NCI-H526 (cell line): ENCODE measurements at places on chromosomes 3 and 15.

GRCh38 chr15:29686445-29687203, 135.6 kb downstream of the TJP1 start:
- DNase-seq = no peak

GRCh38 chr15:52236013-52236412, 44.8 kb upstream of the GNB5 start:
- no peak for DNase-seq

- DNase-seq = no peak
Observed at GRCh38 chr3:149902498-149903139, 68.1 kb downstream of the PFN2 start.

DNA sequence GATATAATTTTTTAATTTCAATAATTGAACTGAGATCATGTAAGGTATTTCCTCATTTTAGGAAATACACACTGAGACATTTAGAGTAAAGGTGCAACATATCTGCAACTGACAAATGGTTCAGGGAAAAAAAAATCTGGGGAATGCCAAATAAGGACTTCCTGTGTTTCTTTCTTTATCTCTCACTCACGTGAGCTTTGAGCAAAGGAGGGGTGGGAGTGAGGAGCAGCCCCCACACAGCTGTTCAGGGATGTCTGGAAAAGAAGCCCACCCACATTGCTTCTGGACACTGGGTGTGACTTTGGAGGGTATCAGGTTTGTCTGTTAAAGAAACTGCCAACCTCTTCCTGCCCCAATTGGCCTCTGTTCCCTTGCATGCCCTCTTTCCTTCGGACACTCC, 5.6 kb upstream of the TP63 start:
- no peak for DNase-seq

DNA sequence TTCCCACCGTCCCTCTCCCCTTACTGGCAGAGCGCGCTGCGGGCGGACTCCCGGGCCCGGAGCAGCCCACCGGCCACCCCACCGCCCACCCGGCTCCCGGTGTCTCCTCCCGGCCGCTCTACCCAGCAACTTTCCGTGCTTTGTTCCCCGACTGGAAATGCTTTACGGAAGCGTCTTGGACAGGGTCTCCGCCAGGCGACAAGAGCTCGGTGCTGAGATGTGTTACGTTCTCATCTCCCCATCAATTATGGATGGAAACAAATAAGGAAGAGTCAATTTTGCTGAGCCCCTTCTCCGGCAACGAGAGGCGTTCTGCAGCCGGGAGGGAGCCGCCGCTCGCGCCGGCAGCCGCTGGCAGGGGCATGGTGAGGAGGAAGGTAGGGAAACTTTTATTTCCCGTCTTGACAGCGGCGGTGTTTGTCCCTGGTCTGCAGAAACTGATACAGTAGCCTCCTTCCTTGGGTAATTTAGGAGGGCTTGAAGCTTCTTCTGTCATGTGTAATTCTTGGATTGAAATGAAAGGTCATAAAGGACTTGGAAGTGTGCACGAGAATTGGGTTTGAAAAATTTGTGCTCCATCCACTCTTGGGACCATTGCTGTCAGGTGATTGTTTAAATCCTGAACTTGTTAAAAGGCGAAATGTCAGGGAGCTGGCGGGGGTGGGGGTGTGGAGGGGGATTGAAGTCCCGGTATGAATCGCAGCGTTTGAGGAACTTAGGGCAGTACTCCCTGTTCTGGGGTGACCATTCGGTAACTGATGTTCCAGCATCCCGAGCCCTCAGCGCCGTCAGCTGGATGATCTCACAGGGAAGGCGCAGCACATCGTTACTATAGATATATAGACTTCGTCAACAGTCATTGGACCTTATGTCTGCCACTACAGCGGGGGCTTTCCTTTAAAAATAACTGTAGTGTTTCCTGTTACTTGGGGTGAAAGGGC, 1.5 kb downstream of the SEMA6D start:
- no peak for DNase-seq

GRCh38 chr15:26355472-26356074, 417.3 kb downstream of the GABRB3 start:
- DNase-seq = no peak

GRCh38 chr15:48560321-48561051, 85.0 kb downstream of the FBN1 start:
- DNase-seq = no peak

DNA sequence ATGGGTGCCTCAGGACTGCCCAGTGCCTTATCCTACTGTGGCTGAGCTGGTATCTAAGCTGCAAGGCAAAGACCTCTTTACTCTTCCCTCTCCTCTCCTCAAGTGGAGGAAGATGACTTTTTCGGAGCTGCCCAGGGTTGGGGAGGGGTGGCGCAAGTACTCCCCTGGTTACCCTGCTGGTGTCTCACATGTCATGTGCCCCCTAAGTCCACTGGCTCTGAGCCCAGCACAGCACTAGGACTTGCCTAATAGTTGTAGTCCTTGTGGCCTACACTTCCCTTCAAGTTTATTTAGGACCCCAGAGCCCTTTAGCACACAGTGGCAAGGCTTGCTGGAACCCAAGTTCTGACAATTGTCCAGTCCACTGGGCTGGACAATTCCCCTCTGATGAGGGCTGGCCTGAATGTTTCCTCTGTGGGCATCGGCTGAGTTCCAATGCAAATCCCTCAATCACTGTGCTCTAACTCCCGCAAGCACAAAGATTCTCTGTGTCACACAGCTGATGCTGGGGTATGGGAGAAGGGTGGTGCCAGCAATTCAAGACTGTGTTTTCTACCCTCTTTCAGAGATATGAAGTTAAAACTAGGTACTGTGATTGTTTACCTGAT, 60.4 kb downstream of the UQCC5 start:
- DNase-seq = no peak

DNA sequence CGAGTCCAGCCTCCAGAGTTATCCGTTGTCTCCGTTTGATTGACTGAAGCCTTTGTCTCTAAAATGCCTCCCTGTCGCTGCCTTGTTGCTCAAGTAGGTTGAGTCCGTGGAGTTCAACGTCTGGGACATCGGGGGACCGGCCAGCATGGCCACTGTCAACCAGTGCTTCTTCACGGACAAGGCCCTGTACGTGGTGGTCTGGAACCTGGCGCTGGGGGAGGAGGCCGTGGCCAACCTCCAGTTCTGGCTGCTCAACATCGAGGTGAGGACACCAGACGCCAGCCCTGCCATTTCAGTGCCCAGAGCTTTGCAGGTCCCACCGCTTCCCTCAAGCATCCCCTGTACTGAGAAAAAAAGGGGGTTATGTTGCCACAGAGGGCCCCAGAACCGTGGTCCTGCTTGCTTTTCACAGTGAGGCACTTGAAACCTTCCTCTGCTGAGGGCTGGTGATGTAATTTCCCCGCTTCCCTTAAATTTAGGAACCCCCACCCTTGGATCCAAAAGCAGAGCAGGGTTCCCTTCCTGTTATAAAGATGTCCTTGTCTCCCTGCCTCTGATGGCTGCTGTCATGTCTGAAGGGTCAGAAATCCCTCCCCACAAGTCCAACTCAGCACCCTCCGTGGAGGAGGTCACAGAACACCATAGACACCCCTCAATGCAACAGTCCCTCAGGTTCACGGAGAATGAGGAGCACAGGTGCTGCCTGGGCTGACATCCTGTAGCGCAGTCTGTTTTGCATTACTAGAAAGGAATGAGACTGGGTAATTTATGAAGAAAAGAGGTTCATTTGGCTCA, 105.7 kb downstream of the LRRK1 start:
- no peak for DNase-seq

- DNase-seq = no peak
Observed at GRCh38 chr15:40347559-40348473, 3.0 kb upstream of the PHGR1 start.

- DNase-seq = no peak
Observed at GRCh38 chr15:42427429-42428223, 63.3 kb downstream of the ZNF106 start.

DNA sequence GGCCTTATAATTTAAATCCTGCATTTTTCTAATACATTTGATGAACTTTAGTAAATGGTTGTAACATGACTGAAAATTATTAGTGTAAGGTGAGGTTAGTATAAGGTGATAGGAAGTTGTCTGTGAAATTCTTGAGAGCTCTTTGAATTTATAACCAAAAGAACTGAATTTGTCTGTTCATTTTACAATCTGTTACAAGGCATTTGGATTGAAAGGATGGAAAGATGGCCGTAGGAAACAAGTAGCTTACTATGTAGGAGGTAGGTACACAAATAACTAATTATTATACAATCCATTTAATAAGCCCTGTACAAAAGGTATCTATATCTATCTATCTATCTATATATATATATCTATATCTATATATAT, 6.6 kb downstream of the DIPK2A start:
- no peak for DNase-seq

GRCh38 chr3:10437272-10437994, 68.0 kb downstream of the ATP2B2 start:
- DNase-seq = no peak

DNA sequence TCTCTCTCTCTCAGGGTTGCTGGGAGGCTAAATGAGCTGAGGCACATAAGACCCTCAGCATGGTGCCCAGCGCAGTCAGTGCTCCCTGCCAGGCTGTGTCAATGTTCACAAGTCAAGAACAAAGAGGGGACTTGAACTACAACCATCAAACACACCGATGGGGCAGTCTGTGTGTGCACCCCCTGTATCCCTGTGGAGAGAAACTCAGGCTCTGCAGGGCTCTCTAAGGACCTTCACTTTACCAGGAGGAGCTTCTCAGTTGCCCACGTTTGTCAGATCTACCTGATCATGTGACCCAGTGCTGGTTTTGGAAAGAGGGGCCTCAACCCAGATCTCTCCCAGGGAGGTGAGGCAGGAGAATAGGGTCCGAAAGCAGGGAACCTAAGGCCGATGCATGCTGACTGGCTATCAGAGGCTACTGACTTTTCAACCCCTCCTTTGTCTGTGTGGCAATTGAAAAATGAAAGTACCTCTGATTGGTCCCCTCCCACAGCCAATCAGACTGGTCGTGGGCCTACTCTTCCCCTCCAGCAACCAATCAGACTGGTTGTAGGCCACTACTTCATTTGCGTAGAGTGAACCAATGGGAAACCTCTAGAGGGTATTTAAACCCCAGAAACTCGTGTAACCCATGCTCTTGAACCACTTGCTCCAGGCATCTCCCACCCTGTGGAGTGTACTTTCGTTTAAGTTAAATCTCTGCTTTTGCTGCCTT, 34.0 kb downstream of the RHCG start:
- DNase-seq = no peak

GRCh38 chr3:10116138-10116460, 624 bp downstream of the BRK1 start:
- DNase-seq = no peak

- no peak for DNase-seq
Observed at GRCh38 chr15:38080651-38081275, 146.3 kb downstream of the TMCO5A start.

DNA sequence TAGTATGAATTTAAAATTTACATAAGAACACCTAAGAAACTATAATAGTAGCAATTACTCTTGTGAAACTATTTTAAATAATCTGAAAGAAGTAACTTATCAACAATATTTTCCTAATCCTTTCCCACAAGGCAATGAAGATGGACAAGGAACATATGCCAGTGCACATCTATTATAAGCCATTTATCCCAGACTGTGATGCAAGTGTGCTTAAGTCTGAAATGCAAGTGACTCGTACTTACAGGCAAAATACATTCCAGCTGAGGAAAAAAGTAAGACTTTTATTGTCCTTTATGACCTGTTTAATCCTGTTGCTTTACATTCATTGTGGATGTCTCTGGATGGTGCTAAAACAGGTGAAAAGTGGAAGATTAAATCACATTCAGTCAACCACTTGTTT, 709.4 kb downstream of the ZNF385D start:
- DNase-seq = no peak

GRCh38 chr3:109963831-109964230, 626.5 kb upstream of the DPPA4 start:
- no peak for DNase-seq

- no peak for DNase-seq
Observed at GRCh38 chr3:139732729-139733128, 55.0 kb upstream of the NMNAT3 start.

DNA sequence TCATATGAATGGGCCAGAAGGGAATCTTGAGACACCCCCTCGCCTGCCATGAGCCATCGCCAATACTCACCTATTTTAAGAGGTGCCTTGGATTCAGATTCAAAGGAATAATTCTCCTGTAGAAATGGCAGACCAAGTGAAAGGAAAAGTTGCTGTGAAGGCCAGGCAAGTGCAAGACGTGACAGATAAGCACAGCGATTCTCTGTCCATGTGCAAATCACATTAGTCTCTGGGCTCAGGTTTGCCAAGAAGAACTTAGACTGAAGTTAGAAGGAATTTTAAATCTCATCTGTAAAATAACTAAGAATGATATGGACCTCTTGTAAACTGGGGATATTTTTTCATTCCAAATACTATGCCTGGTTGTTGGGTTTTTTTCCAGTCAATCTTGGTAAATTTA, 173.6 kb downstream of the UACA start:
- DNase-seq = no peak

- no peak for DNase-seq
Observed at GRCh38 chr15:92914768-92915221, 14.7 kb downstream of the CHD2 start.

GRCh38 chr3:43055393-43055792, 50.5 kb downstream of the POMGNT2 start:
- DNase-seq = no peak

GRCh38 chr3:153835540-153835939, 285.6 kb upstream of the ARHGEF26 start:
- DNase-seq = peak; percentile 2

- no peak for DNase-seq
Observed at GRCh38 chr3:95134693-95135413, 1072.0 kb downstream of the NSUN3 start.

DNA sequence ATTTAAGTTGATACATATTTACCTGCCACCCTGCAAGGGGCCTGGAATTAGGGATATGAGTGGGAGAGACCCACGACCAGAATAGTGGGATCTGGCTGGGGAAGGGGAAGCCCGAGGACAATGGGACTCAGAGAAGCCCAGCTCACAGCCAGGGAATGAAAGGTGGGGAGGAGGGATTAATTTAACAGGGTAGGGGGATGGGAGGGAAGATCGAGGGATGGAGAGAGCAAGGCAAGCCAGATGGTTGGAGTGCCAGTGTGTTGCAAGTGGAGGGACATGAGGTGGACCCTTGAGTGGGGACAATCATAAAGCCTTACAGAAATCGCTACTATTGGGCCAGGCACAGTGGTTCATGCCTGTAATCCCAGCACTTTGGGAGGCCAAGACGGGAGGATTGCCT, 4.4 kb upstream of the GNAI2 start:
- no peak for DNase-seq
